MG63 (cell line): ENCODE measurements at places on chromosomes 12 and 14.

DNA sequence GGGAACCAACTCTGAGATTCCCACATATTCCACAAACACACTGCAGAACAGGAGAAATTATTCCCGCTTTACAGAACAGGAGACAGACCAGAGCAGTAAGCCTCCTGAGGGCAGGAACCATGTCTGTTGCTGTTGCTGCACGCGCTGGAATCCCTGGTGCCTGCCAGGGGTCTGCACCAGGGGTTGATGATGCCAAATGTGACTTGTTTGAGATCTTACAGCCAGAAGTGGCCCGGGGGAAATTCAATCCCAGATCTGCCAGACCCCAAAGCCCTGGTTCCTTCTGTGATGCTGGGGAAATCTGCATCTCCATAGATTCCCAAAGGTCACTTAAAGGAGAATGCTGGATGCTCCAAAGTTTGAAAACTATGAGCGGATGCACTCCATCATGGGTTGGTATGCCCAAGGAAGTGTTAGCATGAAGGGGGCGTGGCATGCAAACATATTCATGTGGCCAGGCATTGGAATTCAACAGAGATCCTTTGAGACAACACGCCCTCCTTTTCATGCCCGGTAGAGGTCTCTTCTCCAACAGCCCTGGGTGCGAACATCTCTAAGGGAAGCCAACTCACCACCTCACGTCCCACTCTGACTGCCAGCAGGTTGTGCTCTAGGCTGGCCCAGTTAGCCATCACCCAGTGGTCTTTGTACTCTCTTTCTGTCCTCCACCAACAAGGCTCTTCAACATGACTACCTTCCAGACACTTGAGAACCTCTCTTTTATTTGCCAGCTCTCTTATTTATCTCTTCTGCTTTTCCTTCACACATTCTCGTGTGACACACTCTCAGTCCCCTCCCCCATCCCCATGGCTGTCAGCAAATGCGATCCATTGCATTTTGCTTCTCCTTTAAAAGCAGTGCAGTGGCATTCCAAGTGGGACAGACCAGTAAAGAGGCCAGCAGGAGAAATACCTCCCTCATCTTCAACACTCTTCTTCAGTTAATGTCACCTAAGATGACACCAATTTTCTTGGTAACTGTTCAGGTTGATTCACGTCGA is 131.3 kb downstream of the ZFP36L1 start:
- DNase-seq = no peak

- no peak for DNase-seq
These were observed 61.4 kb upstream of the ESRRB start for GRCh38 chr14:76314521-76315034.

DNA sequence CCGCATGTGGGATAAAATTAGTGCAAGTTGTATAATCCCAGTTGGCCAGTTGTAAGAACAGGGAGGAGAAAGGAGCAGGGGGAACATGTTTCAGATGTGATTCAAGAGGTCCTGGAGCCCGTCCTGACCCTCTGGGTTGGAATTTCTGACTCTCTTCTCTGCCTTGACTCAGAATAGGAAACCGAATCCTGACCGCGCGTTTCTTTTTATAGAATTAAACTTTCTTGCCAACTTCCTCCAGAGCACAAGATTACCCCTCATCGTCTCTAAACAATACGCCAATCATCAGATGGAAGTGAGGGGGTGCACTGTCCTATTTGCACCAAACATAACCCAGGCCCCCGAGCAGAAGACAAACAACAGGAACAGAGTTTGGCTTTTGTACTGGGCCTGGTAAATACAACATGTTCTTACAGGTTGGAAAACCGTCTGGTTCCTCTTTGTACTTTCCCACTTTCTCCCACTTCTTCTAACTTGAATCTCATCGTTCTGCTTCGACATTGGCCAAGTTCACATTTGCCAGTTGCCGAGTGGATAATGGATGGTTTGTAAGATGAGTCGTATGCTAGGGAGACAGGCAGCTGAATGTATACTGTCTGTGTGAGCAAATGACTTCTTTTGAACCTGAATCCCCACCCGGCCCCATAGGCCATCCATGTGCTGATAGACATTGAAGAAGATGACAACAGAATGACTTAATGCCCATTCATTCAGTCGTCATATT is 42.6 kb upstream of the MED13L start:
- peak; percentile 87 for DNase-seq

DNA sequence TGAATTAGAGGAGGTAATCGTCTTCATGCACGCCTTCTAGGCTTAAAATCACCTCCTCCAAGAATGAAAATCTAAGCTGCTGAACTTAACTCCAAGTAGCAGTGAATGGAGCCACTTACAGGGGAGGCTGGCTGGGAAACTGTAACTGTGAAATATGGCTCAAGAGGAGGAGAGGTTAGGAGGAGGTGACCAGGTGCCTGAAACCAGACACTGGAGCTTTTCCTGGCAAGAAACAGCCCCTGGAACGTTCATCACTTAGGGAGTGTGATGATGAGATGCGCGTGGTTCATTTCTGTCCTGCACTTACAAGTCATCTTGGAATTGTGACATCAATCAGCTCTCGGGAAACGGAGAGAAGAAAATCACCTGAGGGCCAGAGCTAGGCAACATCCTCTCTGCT is 62.3 kb upstream of the TMEM132C start:
- no peak for DNase-seq

DNA sequence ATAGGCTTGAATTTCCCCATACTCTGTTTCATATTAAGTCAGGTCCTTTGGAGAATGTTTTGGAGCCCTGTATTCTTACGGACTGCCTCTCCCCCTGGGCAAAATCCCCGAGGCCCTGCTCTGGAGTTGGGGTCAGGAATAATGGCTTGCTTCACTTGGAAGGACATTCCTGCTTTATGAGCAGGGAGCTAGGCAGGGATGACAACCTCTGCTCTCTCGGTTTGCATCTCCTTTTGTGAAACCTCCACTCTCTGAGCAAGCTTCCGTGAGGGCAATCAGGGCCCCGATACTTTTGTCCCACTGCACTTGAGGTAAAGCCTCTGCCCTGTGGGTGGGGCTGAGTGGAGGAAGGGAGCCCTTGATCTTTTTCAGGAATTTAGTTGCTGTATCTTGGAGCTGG is 19.3 kb downstream of the OS9 start:
- DNase-seq = no peak

- DNase-seq = no peak
These were observed 8.5 kb downstream of the RARG start for GRCh38 chr12:53223389-53224060.

- peak; percentile 58 for DNase-seq
These were observed 82.4 kb downstream of the ARF6 start for GRCh38 chr14:49975276-49975675.

GRCh38 chr14:99064262-99064954 is 207.6 kb downstream of the BCL11B start:
- DNase-seq = no peak

DNA sequence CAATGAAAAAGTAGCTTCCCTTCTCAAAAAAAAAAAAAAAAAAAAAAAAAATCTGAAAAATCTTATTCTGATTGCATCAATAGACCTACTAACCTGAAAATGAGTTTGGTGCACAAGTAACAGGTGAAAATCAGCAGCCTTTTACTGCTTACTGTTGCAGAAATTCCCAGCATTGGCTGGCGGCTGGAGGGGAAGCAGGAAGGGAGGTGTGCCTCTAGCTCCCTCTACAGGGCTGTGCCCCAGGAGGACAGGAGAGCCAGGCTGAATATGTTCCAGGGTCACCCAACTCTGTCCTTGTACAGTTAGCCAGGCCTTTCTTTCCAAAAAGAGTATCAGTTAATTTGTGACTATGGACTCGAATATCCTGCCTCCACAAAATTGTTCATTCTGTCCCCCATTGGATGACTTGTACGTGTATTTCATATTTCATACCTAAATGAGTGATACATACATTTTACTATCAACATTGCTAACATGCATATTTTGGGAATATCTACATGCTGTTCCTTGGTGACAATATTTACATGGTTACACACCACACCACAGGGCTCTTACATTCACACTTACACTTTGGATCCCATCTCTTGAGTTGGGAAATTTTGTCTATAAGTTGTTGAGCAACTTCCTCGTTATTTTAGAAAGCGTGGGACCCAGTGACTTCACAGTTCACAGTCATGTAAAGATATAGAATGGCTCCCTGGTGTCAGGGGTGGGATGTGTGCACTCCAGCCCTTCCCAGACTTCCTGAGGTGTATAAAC is 124.8 kb downstream of the SAMD4A start:
- peak; percentile 48 for DNase-seq

- DNase-seq = no peak
These were observed 20.0 kb downstream of the PCNX4 start for GRCh38 chr14:60111732-60112131.

GRCh38 chr12:121795034-121795968 is 1.8 kb upstream of the RHOF start:
- peak; percentile 78 for DNase-seq

GRCh38 chr14:90546767-90547166 is 149.9 kb downstream of the CALM1 start:
- DNase-seq = no peak

GRCh38 chr14:100754020-100754419 is 27.3 kb downstream of the DLK1 start:
- DNase-seq = no peak

DNA sequence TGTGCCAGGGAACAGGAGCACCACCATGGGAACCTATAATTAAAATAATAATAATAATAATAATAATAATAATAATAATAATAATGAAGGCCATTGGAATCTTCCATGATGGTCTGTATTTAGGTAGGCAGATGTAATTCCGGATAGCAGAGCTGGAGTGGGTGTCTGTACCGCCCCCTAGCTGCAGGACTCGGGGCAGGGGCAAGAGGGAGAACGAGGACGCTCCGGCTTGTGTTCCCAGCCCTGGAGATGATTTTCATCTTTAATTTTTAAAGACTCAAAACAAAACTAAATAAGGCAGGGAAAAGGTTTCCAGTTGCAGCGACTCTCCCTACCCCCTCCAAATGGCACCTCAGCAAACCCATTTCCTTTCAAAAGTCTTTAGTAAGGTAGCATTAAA is 501.1 kb downstream of the VRK1 start:
- DNase-seq = no peak

- no peak for DNase-seq
These were observed 25.9 kb downstream of the PSEN1 start for GRCh38 chr14:73162251-73162650.

DNA sequence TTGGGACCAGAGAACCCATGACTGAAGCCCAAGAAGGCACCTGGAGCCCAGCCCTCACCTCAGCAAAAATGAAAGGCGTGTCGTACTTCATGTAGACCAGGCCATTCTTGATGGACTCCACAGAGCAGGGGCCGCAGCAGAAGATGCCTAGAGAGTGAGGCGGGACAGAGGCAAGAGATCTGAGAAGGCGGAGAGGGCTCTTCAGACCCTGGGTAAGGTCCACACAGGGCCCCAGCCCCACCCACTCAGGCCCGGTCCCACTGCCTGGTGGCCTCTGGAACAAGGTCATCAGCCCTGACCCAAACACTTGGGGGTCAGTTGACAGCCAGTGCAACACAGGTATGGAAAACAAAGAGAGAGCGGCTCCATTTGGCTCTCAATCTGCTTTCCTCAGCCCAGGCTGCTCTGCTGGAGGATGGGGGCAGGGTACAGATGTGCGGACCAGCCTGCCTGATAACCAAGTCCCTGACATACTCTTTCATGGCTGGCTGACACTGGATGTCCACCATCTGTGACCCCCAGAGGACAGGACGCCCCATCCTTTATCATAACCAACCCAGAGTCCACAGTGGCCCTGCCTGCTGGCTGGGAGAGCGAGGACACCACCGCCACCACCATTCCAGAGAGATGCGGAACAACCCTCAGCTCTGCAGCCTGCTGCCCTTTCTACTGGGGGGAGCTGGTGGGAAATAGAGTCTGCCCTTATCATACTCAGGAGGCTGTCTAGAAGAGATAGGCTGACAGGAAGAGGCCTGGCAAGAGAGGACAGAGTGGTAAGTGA is 6.9 kb downstream of the TGM1 start:
- no peak for DNase-seq
